ENCODE measurements at places on chromosomes 4 and X.
A peak's percentile ranks its signal among the peaks of the same experiment; 100 is the strongest.

GRCh38 chrX:53940180-53940579 is 104.1 kb downstream of the PHF8 start:
- no peak for DNase-seq

DNA sequence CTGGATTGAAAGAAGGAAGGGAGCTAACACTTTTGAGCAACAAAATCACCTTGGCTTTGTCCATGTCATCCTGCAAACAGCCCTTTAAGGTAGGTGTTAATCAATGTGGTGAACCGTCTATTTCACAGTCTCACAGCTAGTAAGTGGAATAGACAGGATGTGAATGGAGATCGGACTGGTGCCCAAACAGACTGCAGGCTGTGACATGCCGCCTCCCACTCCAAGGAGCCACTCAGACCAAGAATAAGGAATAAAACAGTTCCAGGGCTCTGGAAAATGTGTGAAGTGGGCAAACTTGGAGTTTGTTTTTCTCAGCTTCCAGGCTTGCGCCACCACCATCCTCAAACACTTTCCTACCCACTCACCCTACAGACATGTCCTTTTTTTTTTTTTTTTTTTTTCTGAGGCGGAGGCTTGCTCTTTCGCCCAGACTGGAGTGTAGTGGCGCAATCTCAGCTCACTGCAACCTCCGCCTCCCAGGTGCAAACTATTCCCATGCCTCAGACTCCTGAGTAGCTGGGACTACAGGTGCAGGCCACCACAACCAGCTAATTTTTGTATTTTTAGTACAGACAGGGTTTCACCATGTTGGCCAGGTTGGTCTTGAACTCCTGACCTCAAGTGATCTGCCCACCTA is 57.7 kb upstream of the SEC24B start:
- no peak for DNase-seq

DNA sequence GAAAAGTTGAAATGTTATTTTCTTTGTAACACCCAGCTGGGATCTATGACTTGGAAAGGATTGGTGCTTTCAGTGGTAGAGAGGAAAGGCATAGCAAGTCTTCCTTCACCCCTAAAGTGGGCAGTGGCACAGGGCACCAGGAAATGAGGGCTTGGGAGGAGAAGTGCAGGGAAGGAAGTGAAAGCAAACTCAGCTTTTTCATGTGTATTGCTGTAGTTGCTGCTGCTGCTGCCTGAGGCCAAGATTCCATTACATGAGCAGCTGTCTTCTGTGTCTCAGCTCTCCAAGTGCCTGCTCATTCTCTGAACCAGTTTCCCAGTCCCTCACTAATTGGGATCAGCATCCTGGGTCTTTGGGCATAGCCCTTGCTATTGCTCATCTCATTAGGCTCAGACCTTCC is 2.6 kb downstream of the HCCS start:
- no peak for DNase-seq

DNA sequence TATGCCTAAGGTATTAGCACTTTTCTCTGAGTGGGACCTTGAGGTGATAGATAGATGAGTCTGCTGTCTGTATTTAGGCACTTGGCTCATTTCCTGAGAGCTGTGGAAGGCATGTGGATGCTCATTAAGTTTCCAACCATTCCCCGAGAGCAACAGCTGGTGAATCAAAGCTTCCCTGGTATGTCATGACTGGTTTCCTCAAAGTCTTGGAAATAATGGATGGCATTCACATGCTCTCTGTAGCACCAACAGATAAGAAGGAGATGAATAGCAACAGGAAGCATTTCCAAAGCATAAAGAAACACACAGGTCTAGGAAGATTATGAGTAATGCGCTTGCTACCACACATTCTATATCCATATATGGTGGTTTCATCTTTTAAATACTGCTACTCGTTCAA is 118.3 kb upstream of the ETNPPL start:
- DNase-seq, result no peak

GRCh38 chr4:38896940-38897339 is 29.3 kb downstream of the FAM114A1 start:
- DNase-seq, result no peak

- DNase-seq, result no peak
Measured at GRCh38 chr4:151908734-151909497, 148.1 kb upstream of the GATB start.

GRCh38 chr4:106930522-106930921 is 105.6 kb downstream of the DKK2 start:
- no peak for DNase-seq

DNA sequence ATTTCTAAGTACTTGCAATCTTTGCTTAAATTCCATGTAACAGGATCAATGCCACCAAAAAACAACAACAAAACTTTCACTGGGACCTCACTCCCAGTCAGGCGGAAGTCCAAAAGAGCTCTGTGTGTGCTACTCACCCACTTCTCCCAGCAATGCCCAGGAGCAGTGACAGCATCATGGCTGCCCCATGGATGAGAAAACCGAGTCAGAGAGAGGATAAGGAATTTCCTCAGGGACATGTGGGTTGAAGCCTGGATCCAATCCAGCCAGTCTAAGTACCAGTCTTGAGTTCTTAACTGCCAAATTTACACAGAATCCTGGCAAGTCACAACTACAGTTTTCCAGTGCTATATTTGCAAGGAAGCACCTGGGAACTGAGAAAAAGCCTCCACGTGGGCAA is 64.5 kb downstream of the STX18 start:
- DNase-seq, result no peak

DNA sequence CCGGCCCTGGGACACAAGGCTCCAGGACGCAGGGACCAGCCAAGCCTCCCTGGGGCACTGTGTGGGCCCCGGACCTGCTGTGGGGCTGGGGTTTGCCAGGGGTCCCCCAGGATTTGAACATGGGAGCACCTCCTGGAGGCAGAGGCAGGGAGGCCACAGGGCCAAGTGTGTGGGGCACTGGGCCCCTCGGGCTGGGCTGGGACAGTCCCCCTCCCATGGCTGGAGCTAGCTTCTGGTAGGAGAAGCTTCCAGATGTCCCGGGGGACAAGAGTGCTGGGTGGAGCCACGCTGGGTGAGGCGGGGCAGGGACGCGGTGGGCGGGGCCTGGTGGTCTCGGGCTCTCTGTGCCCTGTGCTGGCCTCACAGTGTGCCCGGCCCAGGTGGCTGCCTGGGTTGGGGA is 18.6 kb downstream of the FGFRL1 start:
- peak; percentile 53 for DNase-seq

DNA sequence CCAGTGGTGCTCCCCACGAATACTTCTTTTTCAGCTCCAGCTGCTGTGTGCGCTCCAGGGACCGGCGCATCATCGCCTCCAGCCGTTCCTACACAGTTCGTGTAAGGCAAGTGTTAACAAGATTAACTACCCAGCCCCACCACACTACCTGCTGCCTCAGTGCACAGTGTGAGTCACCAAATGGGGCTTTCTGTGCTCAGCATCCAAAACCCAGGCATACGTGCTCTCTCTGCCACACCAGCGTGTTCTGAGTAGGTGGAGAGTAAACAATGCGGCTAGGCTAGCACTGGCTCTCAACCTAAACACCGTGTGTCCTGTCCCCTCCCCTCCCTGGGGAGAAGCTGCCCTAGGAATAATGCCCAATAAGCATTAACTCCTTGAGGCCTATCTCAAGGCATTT is 60.0 kb downstream of the MAP7D2 start:
- DNase-seq, result no peak

DNA sequence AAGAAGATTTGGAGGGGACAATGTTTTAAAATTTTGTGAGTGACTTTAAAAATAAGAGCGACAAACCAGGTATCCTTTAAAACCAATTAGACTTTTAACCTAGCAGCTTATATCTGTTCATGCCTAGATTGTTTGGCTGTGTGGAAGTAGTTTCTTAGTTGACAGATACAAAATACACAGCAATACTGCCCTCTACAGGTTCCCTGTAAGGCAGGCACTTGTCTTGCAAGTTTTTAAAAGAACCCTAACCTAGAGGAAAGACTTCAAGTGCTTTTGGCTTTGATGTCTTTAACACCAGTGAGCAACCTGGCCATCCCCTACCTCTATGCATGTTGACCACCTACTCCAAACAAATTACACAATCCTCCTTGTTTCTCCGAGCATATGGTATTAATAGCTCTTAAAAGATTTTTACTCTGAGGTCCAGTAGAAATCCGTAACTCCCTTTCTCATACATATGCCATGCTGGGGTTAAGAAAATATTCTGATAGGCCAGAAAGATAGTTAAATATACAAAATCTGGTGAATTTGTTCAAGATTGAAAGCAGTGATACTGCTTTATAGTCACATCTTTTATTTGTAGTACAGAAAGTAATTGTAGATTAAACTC is 273.0 kb downstream of the ARHGAP24 start:
- peak; percentile 82 for DNase-seq

- DNase-seq, result peak; percentile 76
Measured at GRCh38 chrX:152843852-152844251, 13.0 kb downstream of the NSDHL start.

GRCh38 chr4:105586638-105587328 is 34.4 kb downstream of the ARHGEF38 start:
- no peak for DNase-seq

DNA sequence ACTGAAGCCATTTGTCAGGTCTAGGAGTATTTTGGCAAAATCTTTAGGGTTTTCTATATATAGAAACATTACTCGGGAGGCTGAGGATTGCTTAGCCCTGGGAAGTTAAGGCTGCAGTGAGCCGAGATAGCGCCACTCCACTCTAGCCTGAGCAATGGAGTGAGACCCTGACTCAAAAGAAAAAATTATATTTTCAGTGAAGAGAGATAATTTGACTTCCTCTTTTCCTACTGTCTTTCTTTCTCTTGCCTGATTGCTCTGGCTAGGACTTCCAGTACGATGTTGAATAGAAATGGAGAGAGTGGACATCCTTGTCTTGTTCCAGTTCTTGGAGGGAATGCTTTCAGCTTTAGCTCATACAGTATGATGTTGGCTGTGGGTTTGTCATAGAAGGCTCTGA is 44.4 kb downstream of the UCHL1 start:
- no peak for DNase-seq

DNA sequence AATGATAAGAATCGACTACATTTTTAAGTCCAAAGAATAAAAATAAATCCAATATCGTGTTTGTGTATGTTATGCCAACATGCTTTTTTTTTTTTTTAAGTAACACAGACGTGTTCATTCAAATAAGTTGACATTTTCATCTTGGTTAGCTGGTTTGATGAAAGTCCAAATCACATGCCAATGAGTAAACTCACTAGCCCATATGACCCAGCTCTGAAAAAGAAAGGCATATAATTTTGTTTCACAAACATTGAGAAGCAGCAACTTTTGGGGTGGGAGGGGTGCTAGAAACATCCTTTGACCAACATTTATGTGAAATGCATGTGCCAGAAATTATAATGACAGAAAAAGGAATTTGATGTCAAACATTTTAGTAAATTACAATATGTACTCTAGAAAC is 61.6 kb upstream of the SPP1 start:
- no peak for DNase-seq

DNA sequence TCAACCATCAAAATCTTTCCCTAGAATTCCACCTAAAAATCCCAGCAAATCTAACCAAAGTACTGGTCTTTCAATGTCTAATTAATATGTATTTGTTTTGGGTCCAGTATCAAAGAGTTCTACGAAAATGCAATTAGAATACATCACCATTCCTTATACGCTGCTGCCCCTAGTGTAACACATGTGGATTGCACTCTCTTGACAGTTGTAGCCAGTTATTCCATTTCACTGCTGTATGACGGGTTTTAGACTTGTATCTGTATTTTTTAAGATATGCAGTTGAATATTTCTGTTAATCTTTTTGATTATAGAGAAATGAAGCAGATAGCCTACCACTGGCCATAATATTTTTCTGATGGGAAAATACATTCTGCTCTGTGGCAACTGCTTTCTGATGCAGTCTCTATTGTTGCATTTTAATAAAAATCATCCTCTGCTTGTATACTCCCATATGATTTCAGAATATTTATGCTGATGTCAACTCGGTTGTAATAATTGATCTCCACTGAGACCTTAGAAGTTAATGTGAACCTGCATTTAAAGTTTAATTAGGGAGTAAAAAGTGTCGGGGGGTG is 17.1 kb upstream of the PAGE2B start:
- peak; percentile 74 for DNase-seq

- no peak for DNase-seq
Measured at GRCh38 chrX:153928846-153929245, 2.8 kb upstream of the ARHGAP4 start.

DNA sequence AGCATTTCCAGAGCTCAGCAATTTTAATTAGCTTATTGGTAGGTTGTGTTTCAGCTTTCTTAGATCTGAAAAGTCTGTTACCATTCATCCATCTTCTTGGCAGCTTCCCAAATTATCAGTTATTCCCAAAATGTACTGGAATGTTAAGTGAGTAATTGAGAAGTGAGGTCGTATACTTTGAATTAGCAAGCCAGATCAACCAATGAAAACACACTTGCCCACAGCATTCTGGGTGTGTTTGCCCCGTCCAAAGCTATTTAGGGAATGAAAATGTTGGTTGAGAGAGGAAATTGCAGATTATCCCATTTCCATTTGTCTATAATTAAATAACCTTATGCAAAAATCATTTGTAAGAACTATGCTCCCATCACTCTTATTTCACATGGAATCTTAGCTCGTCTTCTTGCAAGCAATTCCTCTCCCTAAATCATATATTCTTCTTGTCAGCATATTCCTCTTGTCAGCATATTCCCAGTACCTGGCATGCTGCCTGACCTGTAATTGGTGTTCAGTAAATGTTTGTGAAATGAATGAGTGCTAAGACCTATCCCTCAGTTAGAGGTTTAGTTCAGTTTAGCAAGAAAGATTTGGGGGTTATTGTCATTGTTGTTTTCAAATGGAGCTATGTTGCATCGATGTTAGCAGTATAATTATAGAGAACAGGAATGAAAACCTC is 23.3 kb upstream of the ANTXR2 start:
- no peak for DNase-seq

DNA sequence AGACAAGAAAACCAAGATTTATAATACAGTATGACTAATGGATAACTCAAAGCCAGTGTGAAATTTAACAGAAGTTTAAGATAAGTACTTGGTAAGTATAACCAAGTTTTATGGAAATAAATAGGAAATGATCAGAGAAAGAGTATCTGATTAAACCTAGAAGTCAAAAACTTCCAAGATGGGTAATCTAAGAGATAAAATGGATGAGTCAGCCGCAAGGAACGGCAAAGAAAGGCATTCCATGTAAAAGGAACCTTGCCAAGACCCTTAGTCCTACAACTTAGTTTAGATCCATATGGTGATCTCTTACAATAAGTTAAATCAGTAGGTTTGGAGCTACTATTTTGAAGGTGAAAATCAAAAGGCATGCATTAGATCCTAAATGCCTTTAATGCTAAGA is 34.8 kb downstream of the LIN54 start:
- DNase-seq, result no peak

- DNase-seq, result no peak
Measured at GRCh38 chr4:73919691-73920090, 50.5 kb downstream of the CXCL1 start.
